ENCODE measurements at places on chromosomes 2 and 18.

GRCh38 chr2:221969087-221969829, 329.5 kb downstream of the PAX3 start:
- no peak for DNase-seq

DNA sequence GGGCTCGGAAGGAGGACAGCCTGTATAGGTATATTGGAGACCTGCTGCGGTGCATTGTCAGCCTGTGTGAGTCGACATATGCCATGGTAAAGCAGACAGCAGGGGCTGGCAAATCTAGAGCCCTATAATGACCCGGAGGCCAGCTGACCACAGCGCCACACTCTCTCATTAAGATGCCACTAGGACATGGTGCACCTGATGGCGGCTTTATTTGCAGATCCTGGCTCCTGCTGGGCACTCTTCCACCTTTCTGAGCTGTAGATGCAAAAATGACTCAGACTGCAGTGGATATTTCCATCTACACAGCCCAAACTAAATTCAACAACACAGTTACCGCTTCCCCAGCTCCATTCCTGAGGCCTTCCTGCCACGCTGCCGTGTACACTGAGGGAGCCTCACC, 389.9 kb downstream of the TNS1 start:
- no peak for DNase-seq

GRCh38 chr2:221283896-221284545, 288.1 kb downstream of the EPHA4 start:
- DNase-seq: no peak

GRCh38 chr18:46736135-46736534, 20.7 kb downstream of the ST8SIA5 start:
- DNase-seq: no peak

- no peak for DNase-seq
Observed at GRCh38 chr2:207706936-207707860, 4.2 kb upstream of the CCNYL1 start.

- no peak for DNase-seq
Observed at GRCh38 chr2:32250290-32250689, 14.4 kb downstream of the NLRC4 start.
